ENCODE measurements at places on chromosomes 5 and 9.

DNA sequence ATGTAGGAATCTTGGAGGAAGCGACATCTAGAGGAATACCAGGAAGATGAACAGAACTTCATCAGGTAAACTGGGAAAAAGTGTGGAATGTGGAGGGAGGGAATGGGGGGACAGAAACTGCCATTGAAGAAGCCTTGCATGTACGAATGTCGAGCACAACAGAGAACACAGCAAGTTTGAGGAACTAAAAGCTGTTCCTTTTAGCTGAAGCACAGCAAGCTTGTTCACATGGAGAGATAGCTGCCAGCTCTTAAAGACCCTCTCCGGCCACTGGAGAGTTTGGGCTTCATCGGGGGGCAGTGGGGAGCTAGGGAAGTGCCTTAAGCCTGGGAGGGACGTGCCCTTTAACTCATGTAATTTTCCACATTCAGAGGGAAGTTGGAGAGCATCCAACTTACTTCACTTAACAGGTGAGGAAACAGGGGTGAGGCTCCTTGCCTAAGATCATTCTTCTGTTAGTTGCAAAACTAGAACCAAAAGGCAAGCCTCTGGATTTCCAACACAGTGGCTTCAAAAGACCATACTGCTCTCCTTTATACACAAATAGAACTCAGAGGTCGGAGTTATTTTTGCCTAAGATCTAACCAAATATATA is 2.3 kb upstream of the CYFIP2 start:
- no peak for DNase-seq

- no peak for DNase-seq
These were observed 132.4 kb upstream of the MEF2C start for GRCh38 chr5:89015409-89015808.

DNA sequence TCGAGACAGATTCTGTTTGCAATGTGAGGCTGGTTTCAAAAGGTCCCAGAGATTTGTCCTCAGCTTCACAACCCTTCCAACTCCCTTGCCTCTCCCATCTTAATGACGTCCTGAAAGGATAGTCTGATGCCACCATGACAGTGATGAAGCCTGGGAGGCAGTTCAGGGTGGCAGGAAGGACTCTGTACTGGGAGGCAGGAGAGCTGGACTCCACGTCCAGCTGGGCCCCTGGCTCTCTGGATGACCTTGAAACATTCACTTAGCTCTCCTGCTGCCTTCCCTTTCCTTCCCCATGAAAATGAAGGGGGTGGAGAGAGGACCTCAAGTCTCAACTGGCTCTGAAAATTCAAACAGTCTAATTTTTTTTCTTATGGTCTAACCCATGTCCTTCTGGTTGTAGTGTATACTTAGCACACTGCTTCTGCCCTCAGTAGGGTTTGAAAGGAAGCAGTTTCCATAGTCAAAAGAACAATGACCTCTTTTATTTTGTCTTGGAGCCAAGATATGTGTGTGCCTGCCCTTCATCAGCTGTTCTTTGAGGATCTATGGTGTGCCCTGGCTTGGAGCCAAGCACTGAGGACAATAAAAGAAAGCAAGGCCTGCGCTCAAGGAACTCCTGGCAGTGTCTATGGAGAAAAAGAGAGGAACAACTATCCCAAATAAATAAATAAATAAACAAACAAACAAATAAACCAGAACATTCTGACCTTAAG is 188.3 kb downstream of the GRIA1 start:
- DNase-seq: no peak

GRCh38 chr9:134617836-134618162 is 23.8 kb upstream of the COL5A1 start:
- DNase-seq: no peak

DNA sequence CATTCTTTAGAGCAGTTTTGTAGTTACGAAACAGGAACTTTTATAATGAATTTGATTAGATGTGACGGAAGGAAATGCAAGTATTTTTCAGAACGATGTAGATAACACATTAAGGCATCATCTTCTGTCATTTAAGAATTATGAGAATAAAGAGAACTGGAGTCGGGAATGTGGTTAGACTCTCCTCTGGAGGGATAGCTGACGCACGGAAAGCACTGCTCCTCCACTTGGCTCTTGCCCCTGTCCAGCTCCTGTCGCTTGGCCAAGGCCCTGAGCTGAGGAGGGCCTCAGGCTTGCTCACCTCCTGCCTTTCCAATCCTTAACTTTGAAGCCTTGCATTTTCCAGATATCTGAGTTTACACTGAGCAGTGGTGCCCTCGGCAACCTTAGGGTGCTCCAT is 60.5 kb downstream of the MAP1B start:
- no peak for DNase-seq

- DNase-seq: no peak
These were observed 1.4 kb upstream of the GABRB2 start for GRCh38 chr5:161547738-161548486.

- DNase-seq: no peak
These were observed 62.9 kb downstream of the ZNF354C start for GRCh38 chr5:179123109-179123426.
